Psoas muscle (tissue), 8 donors: ENCODE measurements at places on chromosomes 12 and 14. TPM values are rescaled to one million over a fixed set of nuclear protein-coding genes. Genes with fewer than 3 reads are reported as not detected.

The MANSC1 gene
- 3.3 TPM for total RNA-seq

The TMEM119 gene
- total RNA-seq: 0.25 TPM

The ESR2 gene
- total RNA-seq: 0.81 TPM

The DAO gene
- total RNA-seq: not detected

The CMA1 gene
- not detected for total RNA-seq

The RNASE2 gene
- 0.78 TPM for total RNA-seq

The HOXC13 gene
- not detected for total RNA-seq

The C2CD5 gene
- 5.9 TPM for total RNA-seq

The LRCOL1 gene
- 0.32 TPM for total RNA-seq

The MMP19 gene
- total RNA-seq: 1.5 TPM

The FLVCR2 gene
- 9.4 TPM for total RNA-seq

The BCL2L14 gene
- not detected for total RNA-seq

The C14orf39 gene
- 2.8 TPM for total RNA-seq

The DACT1 gene
- total RNA-seq: 3.0 TPM

The KRT1 gene
- total RNA-seq: 0.16 TPM

The ACVRL1 gene
- 26.2 TPM for total RNA-seq

The GPRC5D gene
- total RNA-seq: not detected

The ZC2HC1C gene
- 6.4 TPM for total RNA-seq

The ZFC3H1 gene
- total RNA-seq: 17.9 TPM
